ENCODE measurements at places on chromosomes 4 and X. TPM values are rescaled to one million over a fixed set of nuclear protein-coding genes. Genes with fewer than 3 reads are reported as not detected.

KIAA1210 gene
- polyA plus RNA-seq: 0.02 TPM

PDZD4 gene
- 77.2 TPM for polyA plus RNA-seq

CXCL5 gene
- polyA plus RNA-seq: 8.5 TPM

ARR3 gene
- polyA plus RNA-seq: not detected

TBC1D8B gene
- 0.71 TPM for polyA plus RNA-seq

KANTR gene
- polyA plus RNA-seq: 7.7 TPM

CD38 gene
- 0.14 TPM for polyA plus RNA-seq

SSX1 gene
- polyA plus RNA-seq: 0.08 TPM

YY2 gene
- 0.71 TPM for polyA plus RNA-seq

All from H1 (cell line).